WTC11 (cell line): ENCODE measurements at places on chromosomes 11 and 22.

- H3K4me3 ChIP-seq = no peak overlapping the region
- no peak for DNase-seq
- H3K36me3 ChIP-seq = peaks cover 8% of the 10 kb centered on the region
- peaks cover 33% of the 10 kb centered on the region for H3K4me1 ChIP-seq
Observed at GRCh38 chr11:68321293-68322051, 9.1 kb downstream of the LRP5 start.

- peaks cover 18% of the 10 kb centered on the region for H3K4me1 ChIP-seq
- no peak overlapping the region for H3K27ac ChIP-seq
- H3K4me3 ChIP-seq = peak overlapping the region; percentile 76
- peak; percentile 67 for DNase-seq
- no peaks in the 10 kb centered on the region for H3K36me3 ChIP-seq
Observed at GRCh38 chr22:35352214-35353111, 28.4 kb upstream of the HMOX1 start.

DNA sequence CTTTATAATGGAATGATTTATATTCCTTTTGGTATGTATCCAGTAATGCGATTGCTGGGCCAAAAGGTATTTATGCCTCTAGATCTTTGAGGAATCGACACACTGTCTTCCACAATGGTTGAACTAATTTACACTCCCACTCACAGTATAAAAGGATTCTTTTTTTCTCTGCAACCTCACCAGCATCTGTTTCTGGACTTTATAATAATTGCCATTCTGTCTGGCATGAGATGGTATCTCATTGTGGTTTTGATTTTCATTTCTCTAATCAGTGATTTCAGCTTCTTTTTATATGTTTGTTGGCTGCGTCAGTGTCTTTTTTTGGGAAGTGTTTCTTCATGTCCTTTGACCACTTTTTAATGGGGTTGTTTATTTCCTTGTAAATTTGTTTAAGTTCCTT is 679.3 kb downstream of the JRKL start:
- H3K27me3 ChIP-seq = no peaks in the 10 kb centered on the region
- no peaks in the 10 kb centered on the region for H3K4me1 ChIP-seq
- no peak overlapping the region for H3K4me3 ChIP-seq

GRCh38 chr11:119195680-119196079 is 10.4 kb downstream of the NHERF4 start:
- H3K36me3 ChIP-seq = no peaks in the 10 kb centered on the region
- H3K27me3 ChIP-seq = no peaks in the 10 kb centered on the region; the same call in 1 of the 2 replicates
- peak overlapping the region; percentile 47; the same call in 1 of the 2 replicates for H3K27ac ChIP-seq
- DNase-seq = peak; percentile 94
- peak overlapping the region; percentile 57 for H3K4me3 ChIP-seq

DNA sequence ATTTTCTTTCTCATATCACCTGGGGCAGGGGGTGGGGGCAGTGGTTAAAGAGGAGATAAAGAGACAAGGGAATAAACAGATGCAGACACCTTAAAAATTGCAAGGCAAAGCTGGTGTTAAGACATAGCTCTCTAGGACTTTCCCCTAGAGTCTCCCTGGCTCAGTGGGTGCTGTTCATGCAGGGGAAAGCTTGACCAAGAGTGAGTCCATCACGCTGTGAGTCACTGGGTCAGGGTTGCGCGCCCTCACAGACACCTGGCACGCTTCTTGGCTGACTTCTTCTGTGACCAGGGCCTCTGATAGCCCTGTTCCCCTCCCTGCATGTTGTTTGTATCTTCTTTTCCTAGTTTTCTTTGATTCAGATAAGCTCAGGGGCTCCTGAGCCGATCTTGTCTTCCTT is 31.9 kb downstream of the COMMD9 start:
- H3K4me1 ChIP-seq = peaks cover 5% of the 10 kb centered on the region; the same call in 1 of the 2 replicates
- peaks cover 5% of the 10 kb centered on the region; the same call in 1 of the 2 replicates for H3K36me3 ChIP-seq
- no peak overlapping the region for H3K4me3 ChIP-seq

DNA sequence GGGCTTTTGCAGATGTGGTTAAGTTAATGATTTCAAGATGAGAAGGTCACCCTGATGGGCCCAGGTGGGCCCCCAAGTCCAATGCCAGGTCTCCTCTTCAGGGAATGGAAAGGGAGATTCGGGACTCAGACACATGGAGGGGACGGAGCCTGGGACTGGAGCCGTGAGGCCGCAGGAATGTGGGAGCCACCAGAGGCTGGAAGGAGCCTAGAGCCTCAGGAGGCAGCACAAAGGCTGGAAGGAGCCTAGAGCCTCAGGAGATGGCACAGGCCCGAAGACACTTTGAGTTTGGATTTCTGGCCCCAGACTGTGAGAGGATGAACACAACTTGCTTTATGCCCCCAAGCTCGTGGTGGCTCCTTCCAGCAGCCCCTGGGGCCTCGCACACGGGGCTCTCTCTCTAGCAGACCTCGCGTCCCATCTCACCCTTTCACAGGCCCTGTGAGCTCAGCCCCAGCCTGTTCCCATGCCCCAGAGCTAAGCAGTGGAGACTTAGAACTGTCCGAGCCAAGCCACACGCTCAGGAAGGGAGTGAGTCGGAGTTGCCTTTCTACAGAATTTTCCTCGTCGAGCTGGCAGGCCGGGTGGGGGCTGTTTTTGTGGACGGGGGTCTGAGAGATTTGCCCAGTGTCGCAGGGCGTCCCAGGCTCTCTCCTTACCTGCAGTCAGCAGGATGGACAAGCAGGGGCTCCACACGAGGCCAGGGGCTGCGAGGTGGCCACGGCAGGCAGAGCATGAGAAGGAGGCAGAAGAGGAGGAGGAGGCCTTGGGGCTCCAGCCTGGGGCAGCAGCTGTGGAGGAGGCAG is 937.6 kb downstream of the BRD1 start:
- DNase-seq = no peak
- H3K36me3 ChIP-seq = no peaks in the 10 kb centered on the region
- no peak overlapping the region for H3K4me3 ChIP-seq
- no peaks in the 10 kb centered on the region for H3K4me1 ChIP-seq
- peaks cover 5% of the 10 kb centered on the region for H3K27me3 ChIP-seq

- no peak overlapping the region for H3K4me3 ChIP-seq
- H3K27ac ChIP-seq = peak overlapping the region; percentile 65
- no peaks in the 10 kb centered on the region for H3K27me3 ChIP-seq
- DNase-seq = no peak
- H3K4me1 ChIP-seq = peaks cover 77% of the 10 kb centered on the region
Observed at GRCh38 chr22:45511847-45512261, 9.2 kb downstream of the FBLN1 start.

DNA sequence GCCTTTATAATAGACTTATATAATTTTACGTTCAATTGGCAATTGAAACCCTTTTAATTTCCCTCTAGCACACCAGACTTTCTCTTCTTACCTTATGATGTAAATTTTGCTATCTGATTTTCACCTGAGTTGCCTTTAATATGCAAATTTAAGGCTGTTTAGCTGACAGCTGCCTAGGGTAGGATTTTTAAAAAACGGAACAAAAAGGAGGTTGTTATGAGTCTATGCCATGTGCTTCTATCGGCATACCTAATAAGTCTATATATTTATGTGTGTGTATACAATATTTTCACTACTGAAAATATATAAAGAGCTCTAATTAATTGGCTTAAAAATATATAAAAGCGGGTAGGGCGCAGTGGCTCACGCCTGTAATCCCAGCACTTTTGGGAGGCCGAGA is 11.8 kb upstream of the SELENOH start:
- DNase-seq = no peak
- peak overlapping the region; percentile 95; the same call in 1 of the 2 replicates for H3K27ac ChIP-seq
- peaks cover 39% of the 10 kb centered on the region for H3K4me1 ChIP-seq
- peaks cover 10% of the 10 kb centered on the region; the same call in 1 of the 2 replicates for H3K36me3 ChIP-seq

- no peaks in the 10 kb centered on the region for H3K4me1 ChIP-seq
- H3K27ac ChIP-seq = no peak overlapping the region
- H3K36me3 ChIP-seq = peaks cover 4% of the 10 kb centered on the region; the same call in 1 of the 2 replicates
- H3K4me3 ChIP-seq = no peak overlapping the region
- DNase-seq = no peak
- no peaks in the 10 kb centered on the region for H3K27me3 ChIP-seq
Observed at GRCh38 chr11:11320825-11321224, 32.2 kb downstream of the CSNK2A3 start.

DNA sequence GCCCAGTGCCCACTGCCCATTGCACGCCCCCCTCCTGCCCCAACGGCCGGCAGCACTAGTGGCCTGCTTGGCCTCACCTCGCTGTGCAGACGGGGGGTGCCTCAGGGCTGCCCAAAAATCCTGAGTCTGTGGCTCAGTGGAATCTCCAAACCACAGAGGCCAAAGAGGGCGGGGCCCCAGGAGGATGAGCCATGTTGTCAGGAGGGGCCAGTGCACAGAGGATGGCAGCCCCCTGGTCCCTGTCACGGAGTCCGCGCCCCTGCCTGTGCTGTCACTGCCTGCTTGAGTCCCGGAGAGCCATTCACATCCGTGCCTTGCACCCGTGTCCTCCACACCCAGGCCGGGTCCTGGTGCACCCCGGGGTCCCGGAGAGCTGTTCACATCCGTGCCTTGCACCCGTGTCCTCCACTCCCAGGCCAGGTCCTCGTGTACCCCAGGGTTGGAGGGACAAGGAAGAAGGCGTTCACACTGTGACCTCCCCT is 36.4 kb upstream of the MUC5AC start:
- DNase-seq = no peak
- H3K27ac ChIP-seq = no peak overlapping the region
- no peaks in the 10 kb centered on the region for H3K36me3 ChIP-seq
- peaks cover 5% of the 10 kb centered on the region for H3K27me3 ChIP-seq
- H3K4me1 ChIP-seq = no peaks in the 10 kb centered on the region
- H3K4me3 ChIP-seq = no peak overlapping the region

DNA sequence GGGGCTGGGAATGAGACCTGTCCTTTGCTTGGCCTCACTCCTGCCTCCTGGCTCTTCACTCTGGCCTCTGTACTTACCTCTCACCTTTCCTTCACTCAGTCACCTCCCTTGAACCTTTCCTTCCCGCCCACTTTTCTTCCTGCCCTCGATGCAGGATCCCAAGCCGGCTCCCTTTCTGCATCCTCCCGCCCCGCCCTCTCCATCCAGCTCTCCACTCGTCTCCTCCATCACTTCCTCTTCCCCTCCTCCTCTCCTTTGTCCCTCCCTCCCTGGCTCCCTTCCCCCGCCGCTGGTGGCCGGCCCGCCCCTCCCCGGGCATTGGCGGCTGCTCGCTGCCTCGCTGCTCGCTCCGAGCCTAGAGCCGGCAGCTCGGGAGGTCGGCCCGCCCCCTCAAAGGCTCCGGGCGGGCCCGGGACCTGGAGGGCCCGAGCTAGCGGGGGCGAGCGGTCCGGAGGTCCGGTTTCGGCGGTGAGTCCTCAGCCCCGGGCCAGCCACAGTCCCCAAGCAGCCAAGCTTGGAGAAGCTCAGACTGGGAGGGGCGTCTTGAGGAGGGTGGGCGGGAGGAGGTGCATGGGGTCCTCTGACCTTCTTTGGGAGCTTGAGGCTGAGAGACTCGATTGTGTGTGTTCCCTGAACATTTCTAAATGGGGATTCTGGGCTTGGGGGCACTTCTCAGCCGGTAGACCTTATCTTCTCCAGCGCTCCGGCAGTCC is 13.8 kb downstream of the PHLDB1 start:
- H3K27me3 ChIP-seq = no peaks in the 10 kb centered on the region
- H3K4me3 ChIP-seq = peak overlapping the region; percentile 85

- no peak overlapping the region for H3K27ac ChIP-seq
- H3K36me3 ChIP-seq = no peaks in the 10 kb centered on the region
- no peaks in the 10 kb centered on the region for H3K4me1 ChIP-seq
- H3K4me3 ChIP-seq = no peak overlapping the region
- H3K27me3 ChIP-seq = no peaks in the 10 kb centered on the region; the same call in 1 of the 2 replicates
Observed at GRCh38 chr11:126766440-126766839, 234.1 kb downstream of the KIRREL3 start.

DNA sequence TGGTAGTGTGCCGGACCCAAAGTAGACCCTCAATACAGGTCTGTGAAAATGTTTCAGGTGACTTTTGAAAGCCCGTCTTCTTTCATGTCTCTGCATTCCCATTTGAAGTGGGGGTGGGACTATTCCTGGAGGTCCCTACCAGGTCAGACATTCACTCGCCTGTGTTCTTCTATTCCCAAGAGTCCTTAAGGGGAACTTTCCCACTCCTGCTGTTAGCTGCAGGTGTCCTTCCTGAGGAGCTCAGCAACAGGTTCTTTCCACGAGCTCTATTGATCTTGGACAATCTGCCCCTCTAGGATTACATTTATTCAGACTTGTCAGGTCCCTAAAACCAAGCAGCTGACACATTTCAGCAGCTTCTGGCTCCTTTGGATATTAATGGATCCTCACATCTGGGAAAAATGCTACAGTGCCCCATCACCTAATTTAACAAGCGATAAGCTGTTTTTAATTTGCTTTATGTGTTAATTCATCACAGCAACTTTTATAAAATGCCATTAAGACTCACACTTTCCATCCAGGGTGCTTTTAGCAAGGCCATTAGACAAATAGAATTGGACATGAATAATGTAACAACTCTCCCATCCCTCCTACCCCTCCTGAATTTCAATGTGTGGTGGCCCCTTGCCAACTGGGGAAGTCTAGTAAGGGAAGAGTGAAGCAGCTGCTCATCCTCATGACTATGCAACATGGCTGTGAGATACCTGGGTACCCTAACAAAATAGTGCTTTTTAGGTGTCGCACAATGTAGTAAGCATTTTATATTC is 259.5 kb upstream of the CCDC90B start:
- no peak overlapping the region for H3K4me3 ChIP-seq
- DNase-seq = no peak
- peaks cover 11% of the 10 kb centered on the region for H3K4me1 ChIP-seq

- no peaks in the 10 kb centered on the region for H3K36me3 ChIP-seq
- H3K4me1 ChIP-seq = no peaks in the 10 kb centered on the region
- DNase-seq = no peak
- H3K4me3 ChIP-seq = no peak overlapping the region
Observed at GRCh38 chr11:3920148-3920852, 64.8 kb downstream of the STIM1 start.

GRCh38 chr22:40118979-40119378 is 58.7 kb upstream of the TNRC6B start:
- no peaks in the 10 kb centered on the region for H3K36me3 ChIP-seq

GRCh38 chr22:46655861-46656608 is 35.8 kb downstream of the GRAMD4 start:
- no peak overlapping the region for H3K27ac ChIP-seq
- no peak overlapping the region for H3K4me3 ChIP-seq
- H3K4me1 ChIP-seq = peaks cover 14% of the 10 kb centered on the region
- DNase-seq = no peak
- no peaks in the 10 kb centered on the region for H3K27me3 ChIP-seq
- no peaks in the 10 kb centered on the region for H3K36me3 ChIP-seq

- no peaks in the 10 kb centered on the region for H3K36me3 ChIP-seq
- no peak overlapping the region for H3K27ac ChIP-seq
- peaks cover 6% of the 10 kb centered on the region for H3K27me3 ChIP-seq
Observed at GRCh38 chr11:120065876-120066275, 72.0 kb downstream of the TRIM29 start.

DNA sequence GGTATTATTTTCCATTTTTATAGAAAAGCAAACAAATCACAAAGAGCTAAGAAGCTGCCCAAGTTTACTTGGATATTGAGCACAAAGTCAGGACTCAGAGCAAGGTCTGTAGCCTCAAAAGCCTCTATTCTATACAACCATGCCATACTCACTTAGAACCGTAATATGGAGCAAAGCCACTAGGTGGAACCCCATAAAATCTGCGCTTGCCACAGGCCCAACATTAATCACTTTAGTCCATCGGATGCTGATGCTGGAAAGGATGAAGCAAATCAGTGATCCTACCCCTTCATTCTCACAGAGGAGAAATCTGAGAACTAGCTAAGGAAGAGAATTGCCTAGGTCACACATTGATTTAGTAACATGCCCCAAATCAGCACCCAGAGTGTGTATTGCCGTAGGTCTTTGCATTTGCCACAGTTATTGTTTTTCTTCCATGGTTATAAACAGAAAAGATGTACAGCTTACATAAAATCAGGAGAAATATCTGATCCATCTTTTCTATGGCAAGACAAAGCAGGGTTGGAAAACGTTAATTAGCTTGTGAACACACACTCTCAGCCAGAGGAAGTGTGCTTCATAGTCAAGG is 56.7 kb upstream of the RAB38 start:
- peaks cover 18% of the 10 kb centered on the region for H3K36me3 ChIP-seq
- no peak overlapping the region for H3K27ac ChIP-seq
- DNase-seq = peak; percentile 15
- H3K4me1 ChIP-seq = peaks cover 14% of the 10 kb centered on the region
